ENCODE measurements at places on chromosomes 12 and 14. TPM values are rescaled to one million over a fixed set of nuclear protein-coding genes. Genes with fewer than 3 reads are reported as not detected.

- H3K27me3 ChIP-seq = peaks cover 3% of the 10 kb centered on the region
- no peak for DNase-seq
- H3K36me3 ChIP-seq = no peaks in the 10 kb centered on the region
- no peak overlapping the region for H3K27ac ChIP-seq
Measured at GRCh38 chr14:76710056-76711010, 50.9 kb upstream of the VASH1 start.

GRCh38 chr12:109764123-109764522, 50.5 kb downstream of the FAM222A start:
- no peaks in the 10 kb centered on the region for H3K4me1 ChIP-seq
- no peaks in the 10 kb centered on the region for H3K36me3 ChIP-seq
- no peak overlapping the region for H3K4me3 ChIP-seq
- H3K27me3 ChIP-seq = no peaks in the 10 kb centered on the region

DNA sequence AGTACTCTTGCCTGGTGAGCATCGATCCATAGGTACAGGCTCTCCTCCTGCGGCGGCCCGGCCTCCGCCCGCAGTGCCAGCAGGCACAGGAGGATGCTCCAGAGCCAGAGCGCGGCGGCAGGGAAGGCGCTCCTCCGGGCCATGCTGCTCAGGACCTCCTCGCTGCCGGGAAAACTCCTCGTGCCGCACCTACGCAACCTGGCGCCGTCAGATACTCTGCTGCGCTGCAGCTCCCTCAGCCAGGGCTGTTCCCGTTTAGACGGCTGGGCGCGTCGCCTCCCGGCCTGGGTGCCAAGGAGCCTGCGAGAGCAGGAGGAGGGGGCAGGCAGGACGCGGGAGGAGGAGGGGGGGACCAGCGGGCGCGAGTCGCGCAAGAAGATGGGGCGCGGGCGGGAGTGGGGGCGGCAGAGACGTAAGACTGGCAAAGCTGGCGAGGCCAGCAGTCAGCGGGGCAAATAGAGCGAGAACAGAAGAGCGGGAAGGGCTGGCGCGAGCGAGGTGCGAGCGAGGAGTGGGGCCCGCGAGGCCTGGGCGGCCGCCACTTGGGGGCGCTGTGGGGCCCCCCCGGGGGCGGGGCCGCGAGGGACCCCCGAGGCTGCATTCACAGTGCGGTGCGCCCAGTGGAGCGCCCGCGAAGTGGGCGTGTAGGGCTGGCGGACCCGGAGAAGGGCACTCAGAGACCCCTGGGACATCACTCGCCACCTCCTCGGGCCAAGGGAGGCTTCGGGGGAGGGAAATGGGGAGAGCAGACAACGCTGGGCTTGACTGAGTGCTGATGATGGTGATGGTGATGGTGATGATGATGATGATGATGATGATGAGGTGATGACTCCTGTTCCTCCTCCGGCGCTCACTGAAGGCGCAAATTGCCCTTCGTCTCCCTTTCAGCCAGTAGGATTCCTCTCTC, at the start of gene WIF1:
Gene WIF1, minus strand, starts transcription at position 257 of the 907 bp plus-strand sequence. Its CDS starts 114 bp downstream, at position 143.
- H3K27ac ChIP-seq = no peak within 1 kb of the TSS
- DNase-seq = no peak
- H3K4me1 ChIP-seq = peaks cover 8% of the 10 kb centered on the region
- H3K36me3 ChIP-seq = no peaks in the 10 kb centered on the region

- H3K27me3 ChIP-seq = no peaks in the 10 kb centered on the region
- no peaks in the 10 kb centered on the region for H3K4me1 ChIP-seq
- DNase-seq = no peak
- no peaks in the 10 kb centered on the region for H3K36me3 ChIP-seq
Measured at GRCh38 chr14:32185097-32185496, 16.7 kb upstream of the RNU6-7 start.

- no peaks in the 10 kb centered on the region for H3K36me3 ChIP-seq
- DNase-seq = no peak
- no peaks in the 10 kb centered on the region for H3K4me1 ChIP-seq
- H3K27me3 ChIP-seq = no peaks in the 10 kb centered on the region
- no peak overlapping the region for H3K27ac ChIP-seq
- no peak overlapping the region for H3K4me3 ChIP-seq
Measured at GRCh38 chr14:59857328-59857727, 13.2 kb downstream of the RTN1 start.

- no peaks in the 10 kb centered on the region for H3K36me3 ChIP-seq
- DNase-seq = no peak
- peaks cover 3% of the 10 kb centered on the region for H3K4me1 ChIP-seq
- no peak overlapping the region for H3K4me3 ChIP-seq
- no peak overlapping the region for H3K27ac ChIP-seq
Measured at GRCh38 chr12:93018610-93019009, 89.5 kb upstream of the EEA1 start.

DNA sequence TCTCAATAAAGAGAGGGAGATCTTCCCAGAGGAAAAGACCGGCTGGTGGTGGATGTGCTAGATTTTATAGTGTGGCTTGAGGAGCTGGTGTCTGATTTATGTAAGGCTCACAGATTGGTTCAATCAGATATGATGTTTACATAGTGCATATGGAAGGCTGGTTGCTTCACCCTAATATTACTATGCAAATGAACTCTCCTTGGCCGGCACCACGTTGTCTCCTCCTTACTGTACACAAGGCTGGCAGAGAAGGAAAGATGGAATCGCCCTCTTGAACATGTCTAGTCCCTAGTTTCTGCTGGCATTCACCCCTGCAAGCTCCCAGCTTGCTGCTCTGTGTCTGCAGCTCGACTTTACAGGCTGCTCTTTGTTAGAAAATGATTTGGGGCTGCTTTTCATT, 8.9 kb downstream of the FAM186A start:
- peaks cover 26% of the 10 kb centered on the region for H3K4me1 ChIP-seq
- no peak overlapping the region for H3K27ac ChIP-seq
- no peak for DNase-seq
- no peak overlapping the region for H3K4me3 ChIP-seq
- no peaks in the 10 kb centered on the region for H3K27me3 ChIP-seq
- no peaks in the 10 kb centered on the region for H3K36me3 ChIP-seq

DNA sequence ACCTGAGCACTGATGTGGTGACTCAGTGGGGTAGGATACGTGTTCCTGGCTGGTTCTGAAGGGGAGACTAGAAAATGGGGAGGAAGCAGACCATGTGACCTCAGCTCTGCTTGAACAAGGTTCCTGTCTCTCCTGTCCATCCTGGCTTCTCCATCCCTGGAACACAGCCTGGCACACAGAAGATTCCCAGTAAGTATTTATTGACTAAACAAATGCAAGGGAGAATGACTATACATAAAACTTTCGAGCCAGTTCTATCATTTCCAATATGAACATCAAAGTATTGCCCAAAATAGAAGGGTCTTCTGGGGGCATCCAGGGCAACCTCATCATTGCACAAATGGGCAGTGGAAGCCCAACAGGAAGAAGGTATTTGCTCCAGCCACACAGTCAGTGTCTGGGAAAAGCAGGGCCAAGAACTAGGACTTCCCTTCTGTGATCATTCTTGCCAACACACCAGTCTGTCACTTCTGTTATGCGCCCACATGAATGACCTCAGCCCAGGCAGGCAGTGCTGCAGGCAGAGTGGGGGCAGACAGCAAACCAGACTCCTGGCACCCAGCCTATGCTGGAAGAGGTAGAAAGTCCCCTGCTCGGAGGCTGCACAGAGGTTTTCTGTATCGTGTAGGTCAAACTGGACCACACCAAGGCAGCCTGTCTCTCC, 5.6 kb upstream of the SERPINA9 start:
- H3K27me3 ChIP-seq = peaks cover 26% of the 10 kb centered on the region
- H3K36me3 ChIP-seq = no peaks in the 10 kb centered on the region
- peaks cover 9% of the 10 kb centered on the region for H3K4me1 ChIP-seq

DNA sequence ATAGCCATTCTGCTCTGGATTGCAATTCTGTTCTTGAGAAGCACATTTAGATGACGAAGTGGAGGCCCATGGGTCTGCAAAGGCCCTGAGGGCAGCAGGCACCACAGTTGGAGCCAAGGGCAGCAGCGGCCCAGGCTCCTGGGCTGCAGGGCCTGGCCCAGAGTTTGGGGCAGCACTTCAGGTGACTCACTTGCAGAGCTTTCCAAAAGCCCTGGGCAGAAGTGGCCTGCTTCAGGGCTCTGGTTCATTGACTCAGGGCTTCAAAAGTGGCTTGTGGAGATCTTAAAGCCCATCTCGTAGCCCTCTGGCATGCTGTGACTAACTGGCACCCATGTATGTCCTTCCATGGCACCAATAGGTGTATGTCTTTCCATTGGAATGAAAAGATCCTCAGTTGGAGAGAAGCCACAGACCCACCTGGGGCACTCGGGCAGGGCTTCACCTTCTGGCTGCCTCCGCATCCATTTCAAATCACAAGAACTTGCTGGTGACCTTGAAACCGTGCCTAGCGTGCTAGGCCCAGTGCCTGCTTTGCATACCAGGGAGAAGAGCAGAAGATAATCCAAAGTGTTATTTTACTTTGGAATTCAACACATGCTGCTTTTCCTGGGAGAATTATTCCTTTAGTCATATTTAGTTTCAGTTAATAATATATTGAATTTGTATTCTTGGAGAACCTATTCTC, 106.7 kb downstream of the PRMT8 start:
- no peaks in the 10 kb centered on the region for H3K4me1 ChIP-seq
- no peaks in the 10 kb centered on the region for H3K36me3 ChIP-seq
- no peak overlapping the region for H3K4me3 ChIP-seq
- peaks cover 49% of the 10 kb centered on the region for H3K27me3 ChIP-seq
- DNase-seq = no peak
- H3K27ac ChIP-seq = no peak overlapping the region

DNA sequence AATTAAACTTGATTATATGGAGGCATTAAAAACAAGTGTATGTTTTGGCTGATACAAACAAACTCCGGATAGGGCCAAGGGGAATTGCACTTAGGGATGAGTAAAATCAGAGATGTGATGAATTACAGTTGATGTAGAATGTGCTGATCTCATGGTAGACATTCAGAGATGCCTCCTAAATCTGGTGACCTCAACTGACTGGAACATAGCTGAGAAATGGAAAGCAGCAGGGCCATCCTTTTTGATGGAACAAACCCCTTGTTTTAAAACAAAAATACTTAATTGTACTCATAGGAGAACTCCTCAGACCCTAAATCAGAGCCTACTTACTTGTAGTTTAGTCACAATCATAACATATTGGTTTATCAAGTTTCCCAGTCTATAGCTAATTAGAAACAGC, 122.8 kb downstream of the C12orf75 start:
- H3K36me3 ChIP-seq = no peaks in the 10 kb centered on the region
- H3K4me3 ChIP-seq = no peak overlapping the region
- H3K27ac ChIP-seq = no peak overlapping the region
- H3K4me1 ChIP-seq = no peaks in the 10 kb centered on the region

DNA sequence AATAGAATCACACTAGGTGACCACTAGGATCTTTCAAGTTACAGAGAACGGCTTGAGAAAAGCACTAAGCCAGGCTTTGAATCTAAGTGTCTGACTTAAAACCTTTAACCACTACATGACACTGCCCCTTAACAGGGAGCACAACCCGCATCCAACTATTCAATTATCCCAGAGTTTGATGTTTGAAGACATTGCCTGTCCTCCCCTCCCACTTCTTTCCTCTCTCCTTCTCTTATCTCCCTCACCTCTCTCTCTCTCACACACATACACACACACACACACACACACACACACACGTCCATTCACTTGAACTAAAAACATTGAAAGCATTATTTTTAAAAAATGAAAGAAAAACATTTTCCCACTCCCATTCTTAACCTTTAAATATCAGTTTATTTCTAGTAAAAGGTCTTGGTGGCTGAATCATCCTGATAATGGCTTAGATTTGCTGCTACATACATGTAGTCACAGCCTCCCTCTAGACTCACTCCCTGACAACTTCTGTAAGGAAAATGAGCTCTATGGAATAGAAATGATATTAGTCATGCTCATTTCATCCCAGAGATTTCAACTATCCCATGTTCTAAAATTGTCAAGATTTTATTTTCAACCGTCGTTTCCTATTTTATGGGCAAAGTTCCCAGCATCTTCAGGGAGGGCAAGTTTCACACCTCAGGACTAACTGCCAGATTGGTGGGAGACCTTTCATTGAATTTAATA, 53.5 kb upstream of the RAP1B start:
- H3K4me3 ChIP-seq = no peak overlapping the region
- DNase-seq = no peak
- no peaks in the 10 kb centered on the region for H3K36me3 ChIP-seq
- H3K27ac ChIP-seq = no peak overlapping the region

DNA sequence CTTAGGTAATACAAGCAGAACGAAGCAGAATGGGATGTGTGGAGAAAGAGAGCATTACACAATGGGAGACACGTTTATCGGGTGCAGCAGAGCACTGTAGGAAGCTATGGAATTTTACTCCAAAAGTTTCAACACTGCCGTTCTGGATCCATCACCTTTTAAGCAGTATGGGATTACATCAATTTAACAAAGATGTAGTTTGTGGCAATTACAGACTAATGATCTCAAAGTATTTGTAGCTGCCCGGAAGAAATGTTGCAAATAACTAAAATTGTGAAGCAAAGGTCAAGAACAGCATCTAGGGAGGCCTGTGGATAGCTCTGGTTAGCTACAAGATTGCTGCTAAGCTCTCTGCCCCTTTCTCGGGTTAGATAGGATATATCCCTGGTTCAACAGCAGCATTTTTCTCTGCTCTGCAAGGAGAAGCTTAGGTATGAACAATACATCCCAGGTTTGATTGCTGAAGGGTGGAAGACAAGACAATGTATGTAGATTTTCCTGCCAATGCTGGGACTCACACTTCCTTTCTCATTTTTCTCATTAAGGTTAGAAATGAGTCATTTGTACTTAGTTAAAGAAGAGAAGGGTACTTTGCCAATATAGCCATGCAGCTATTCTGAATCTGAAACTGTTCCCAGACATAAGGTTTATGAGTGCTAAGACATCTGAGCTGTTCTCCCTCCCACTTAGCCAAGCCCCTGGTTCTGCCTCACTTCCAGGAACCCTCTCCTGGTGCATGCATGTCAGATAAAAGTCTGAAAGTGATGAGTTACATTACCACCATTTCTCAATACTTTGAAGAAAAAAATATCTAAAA, 75.0 kb upstream of the HIF1A start:
- H3K27ac ChIP-seq = peak overlapping the region; percentile 23
- no peak for DNase-seq
- H3K4me3 ChIP-seq = no peak overlapping the region
- H3K4me1 ChIP-seq = no peaks in the 10 kb centered on the region

DNA sequence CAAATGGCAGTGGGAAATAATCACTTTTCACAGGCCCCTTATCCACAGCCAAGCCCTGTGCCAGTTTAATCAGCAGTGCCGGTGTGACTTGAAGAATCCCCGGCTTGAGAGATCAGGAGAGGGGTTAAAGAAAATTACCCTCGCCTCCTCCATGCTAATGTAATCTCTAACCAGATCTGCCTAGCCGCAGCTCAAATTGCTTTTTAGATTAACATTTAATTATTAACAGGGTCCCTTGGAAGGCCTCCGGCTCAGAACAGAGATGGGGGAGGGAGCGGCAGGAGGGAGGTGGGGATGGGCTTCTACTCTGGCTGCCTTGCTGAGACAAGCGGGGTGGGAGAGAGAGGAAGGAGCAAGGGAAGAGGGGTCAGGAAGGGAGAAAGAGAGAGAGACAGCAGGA, 24.0 kb downstream of the FAM222A start:
- H3K4me3 ChIP-seq = no peak overlapping the region
- no peaks in the 10 kb centered on the region for H3K27me3 ChIP-seq
- H3K4me1 ChIP-seq = peaks cover 9% of the 10 kb centered on the region
- no peaks in the 10 kb centered on the region for H3K36me3 ChIP-seq

CLBA1 gene
- 7.6 TPM for total RNA-seq

DHRS2 gene
- total RNA-seq = 0.19 TPM

JAG2 gene
- total RNA-seq = 25.9 TPM

ZNF705A gene
- total RNA-seq = not detected

CPM gene
- 12.9 TPM for total RNA-seq

TAS2R46 gene
- 1.7 TPM for total RNA-seq
